ENCODE measurements at places on chromosomes 13 and 19.

GRCh38 chr13:39397226-39397895 lies 205.6 kb downstream of the LHFPL6 start:
- DNase-seq: no peak

DNA sequence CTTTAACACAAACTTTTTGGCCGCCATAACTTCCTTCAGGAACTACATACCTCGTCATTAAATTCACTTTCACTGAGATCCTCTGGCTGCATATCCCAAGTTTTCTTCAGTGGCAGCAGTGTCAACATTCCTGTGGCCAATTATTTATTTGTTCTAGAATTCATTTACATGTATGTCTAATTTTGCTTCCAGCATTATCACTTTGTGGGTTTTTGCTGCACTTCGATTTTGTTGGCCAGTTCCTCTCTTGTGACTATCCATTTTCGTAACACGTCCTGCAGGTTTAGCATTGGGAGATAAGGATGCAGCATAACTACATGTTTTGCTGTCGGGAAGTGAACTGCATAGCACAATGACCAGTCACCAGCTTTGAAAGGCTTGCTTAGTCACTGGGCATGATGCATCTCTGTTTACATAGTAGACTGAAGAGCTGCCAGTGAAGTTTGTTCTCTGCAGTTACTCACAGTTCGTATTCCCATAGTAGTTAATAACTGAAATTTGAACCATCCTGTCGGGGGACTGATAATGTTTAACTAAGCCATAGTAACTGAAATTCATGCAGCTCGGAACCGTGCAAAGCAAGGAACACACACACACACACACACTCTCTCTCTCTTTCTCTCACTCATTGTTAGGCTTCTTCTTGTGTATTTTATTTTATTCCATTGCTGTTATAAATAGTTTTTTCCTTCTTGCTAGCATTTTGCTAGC lies 28.3 kb downstream of the ZNF507 start:
- DNase-seq: no peak

GRCh38 chr13:93700115-93700514 lies 473.5 kb downstream of the GPC6 start:
- DNase-seq: no peak

- no peak for DNase-seq
These were observed 1308.4 kb downstream of the SLITRK5 start for GRCh38 chr13:88979465-88980175.

GRCh38 chr13:51033421-51034185 lies 77.5 kb downstream of the C13orf42 start:
- no peak for DNase-seq

DNA sequence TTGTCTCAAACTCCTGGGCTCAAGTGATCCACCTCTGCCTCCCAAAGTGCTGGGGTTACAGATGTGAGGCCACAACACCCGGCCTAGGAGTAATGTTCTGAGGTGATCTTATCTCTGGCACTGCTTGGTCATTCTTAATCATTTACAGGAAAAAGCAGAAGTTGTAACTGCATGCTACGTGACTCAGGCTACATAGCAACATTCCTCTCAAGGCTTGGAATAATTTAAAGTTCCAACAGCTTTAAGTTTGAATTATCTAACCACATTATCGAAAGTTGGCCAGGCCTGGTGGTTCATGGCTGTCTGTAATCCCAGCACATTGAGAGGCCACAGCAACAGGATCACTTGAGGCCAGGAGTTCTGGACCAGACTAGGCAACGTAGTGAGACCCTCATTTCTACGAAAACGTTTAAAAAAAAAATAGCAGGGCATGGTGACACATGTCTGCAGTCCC lies 3.9 kb upstream of the B9D2 start:
- no peak for DNase-seq

GRCh38 chr13:50521831-50522149 lies 321.7 kb downstream of the DLEU7 start:
- no peak for DNase-seq

DNA sequence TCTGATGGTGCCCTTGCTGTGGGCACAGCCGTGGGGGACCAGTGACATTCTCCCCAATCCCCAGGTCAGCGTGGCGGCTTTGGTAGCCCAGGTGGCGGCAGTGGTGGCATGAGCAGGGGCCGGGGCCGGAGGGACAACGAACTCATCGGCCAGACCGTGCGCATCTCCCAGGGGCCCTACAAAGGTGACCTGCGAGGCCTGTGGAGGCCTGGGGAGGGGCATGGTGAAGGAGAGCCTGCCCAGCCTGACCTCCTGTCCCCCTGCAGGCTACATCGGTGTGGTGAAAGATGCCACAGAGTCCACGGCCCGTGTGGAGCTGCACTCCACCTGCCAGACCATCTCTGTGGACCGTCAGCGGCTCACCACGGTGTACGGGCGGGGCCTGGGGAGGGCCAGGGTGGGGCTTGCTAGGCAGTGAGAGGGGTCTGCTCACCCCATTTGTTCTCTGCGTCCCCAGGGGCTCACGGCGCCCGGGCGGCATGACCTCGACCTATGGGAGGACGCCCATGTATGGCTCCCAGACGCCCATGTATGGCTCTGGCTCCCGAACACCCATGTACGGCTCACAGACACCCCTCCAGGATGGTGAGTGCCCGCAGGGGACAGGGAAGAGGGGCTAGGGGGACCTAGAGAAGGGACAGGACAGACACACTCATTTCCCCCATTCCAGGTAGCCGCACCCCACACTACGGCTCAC lies 7.7 kb upstream of the TIMM50 start:
- no peak for DNase-seq

- no peak for DNase-seq
These were observed 31.2 kb downstream of the KATNAL1 start for GRCh38 chr13:30276178-30276577.

DNA sequence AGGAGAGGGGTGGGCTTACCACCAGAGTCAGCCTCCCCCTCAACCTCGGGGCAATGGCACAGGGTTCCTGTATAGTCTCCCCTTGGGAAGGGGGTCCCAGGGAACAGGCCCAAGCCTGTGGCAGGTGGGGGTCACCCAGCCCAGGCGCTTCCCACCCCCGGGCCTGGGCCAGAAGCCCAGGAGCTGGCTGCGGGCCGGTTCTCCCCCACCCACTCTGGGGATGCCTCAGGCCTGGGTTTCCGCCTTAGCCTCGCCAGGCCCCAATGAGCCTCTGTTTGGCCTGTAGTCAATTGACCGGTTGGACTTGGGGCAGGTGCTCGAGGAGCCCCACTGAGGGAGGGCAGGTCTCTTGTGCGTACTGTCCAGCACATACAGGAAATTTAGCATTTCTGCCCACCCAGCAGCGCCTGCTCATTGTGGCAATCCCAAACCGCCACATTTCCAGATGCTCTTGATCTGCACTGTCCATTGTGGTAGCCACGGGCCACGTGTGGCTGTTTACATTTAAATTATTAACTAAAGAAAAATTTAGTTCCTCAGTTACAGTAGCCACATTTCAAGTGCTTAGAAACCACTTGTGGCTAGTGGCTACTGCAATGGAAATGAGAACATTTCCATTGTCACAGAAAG lies 9.9 kb downstream of the LYL1 start:
- no peak for DNase-seq

- peak; percentile 81 for DNase-seq
These were observed 10.5 kb downstream of the PVR start for GRCh38 chr19:44653977-44654774.

- no peak for DNase-seq
These were observed 22.9 kb downstream of the CYP4F2 start for GRCh38 chr19:15874821-15875474.

DNA sequence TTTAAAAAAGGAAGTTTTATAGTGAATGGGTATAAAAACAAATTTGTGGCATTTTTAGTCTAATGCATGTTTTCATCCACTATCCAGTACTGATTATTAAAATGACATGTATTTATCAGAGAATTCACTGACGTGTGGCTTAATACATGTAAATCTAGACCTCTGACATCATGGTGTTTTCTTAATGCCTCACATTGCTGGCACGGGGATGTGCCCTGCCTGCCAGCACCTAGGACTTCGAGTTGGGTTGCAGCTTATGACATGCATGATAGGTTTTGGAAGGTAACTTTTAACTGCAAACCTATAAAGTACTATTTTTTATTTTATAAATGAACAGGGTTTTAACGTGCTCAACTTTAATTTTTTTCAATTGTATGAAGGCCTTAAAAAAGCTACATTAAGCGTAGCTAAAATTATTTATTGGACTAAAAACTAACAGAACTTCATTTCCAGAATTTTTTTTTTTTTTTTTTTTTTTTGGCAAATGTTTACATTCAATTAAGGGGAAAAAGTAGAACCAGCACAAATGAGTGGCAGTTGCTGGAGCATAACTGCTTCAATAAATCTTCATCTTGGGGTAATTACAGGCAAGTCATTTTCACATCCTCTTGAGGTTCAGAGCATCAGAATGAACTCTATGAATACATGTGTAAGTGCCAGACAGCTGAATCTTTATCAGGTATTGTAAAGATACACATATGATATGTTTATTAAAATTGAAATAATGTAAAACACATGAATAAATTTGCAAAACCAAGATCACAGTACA lies 16.3 kb downstream of the METTL21C start:
- no peak for DNase-seq

DNA sequence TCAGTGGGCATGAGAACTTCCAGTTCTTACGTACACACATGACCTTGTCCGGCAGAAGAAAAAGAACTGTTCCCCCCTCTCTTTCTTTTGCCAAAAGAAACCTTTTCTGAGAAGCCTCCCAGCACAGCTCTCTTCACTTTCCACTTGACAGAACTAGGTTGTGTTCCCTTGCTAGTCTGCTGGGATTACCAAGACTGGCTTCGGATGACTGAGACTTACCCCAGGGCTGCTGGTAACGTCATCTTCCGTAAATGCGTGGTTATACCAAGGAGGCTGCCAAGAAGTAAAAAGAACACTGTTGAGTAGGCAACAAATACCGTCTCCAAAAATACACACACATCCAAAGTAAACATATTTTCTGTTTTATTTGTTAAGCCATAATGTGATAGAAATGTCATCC lies 908.2 kb downstream of the EFNB2 start:
- no peak for DNase-seq

GRCh38 chr13:97540696-97541095 lies 106.7 kb downstream of the RAP2A start:
- no peak for DNase-seq

- DNase-seq: no peak
These were observed 23.2 kb downstream of the STOML3 start for GRCh38 chr13:38967446-38967845.

Data from GM18507 (cell line).